RWPE2 (cell line): ENCODE measurements at places on chromosomes 16 and 17.
A peak's percentile ranks its signal among the peaks of the same experiment; 100 is the strongest.

DNA sequence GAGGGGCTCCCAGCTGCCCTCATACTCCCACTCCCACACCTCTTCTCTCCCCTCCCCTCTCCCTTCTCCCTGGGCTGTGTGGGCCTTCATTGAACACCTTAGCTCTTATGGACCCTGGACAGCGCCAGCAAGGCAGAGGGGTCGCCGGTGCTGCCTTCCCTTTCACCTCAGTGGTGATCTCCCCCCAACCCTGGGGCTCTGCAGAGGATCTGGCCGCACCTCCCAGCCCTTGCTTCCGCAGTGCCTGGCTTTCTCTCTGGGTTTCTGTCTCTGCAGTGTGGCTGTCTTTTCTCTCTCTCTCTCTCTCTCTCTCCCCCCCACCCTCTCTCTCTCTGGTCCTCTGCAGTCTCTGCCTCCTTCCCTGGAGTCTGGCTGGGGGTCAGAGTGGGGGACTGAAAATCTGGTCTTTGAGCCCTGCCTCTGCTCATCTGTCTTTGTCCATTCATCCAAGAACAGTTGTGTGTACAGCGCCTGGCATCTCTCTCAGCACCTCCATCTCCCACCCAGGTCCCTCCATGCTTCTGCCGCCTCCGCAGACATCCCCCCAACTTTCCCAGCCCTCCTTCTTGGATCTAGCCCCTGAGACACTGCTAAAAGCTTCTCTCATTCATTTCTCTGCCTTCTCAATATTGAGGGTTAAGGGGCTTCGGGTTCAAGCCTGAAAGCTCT, 1.1 kb downstream of the SEZ6L2 start:
- no peak for DNase-seq

GRCh38 chr16:76108460-76108859, 168.7 kb upstream of the CNTNAP4 start:
- no peak for DNase-seq

GRCh38 chr17:17713839-17714238, 32.6 kb downstream of the RAI1 start:
- no peak for DNase-seq

DNA sequence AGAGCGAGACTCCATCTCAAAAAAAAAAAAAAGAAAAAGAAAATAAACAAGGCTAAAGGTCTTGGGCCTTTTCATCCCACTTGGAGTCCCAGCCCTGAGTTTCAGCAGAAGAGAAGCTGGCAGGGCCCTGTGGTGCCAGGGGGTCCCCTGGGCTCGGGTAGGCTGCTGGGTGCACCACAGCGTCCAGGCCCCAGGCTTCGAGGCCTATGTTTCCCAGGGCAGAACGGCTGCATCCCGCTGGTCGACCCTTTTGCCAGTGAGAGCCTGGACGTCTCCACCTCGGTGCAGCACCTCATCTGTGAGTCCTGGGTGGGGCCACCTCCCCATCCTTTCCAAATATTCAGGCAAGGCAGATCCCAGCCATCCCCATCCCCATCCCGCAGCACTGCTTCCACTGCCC, 2.2 kb downstream of the TMEM235 start:
- DNase-seq: no peak

DNA sequence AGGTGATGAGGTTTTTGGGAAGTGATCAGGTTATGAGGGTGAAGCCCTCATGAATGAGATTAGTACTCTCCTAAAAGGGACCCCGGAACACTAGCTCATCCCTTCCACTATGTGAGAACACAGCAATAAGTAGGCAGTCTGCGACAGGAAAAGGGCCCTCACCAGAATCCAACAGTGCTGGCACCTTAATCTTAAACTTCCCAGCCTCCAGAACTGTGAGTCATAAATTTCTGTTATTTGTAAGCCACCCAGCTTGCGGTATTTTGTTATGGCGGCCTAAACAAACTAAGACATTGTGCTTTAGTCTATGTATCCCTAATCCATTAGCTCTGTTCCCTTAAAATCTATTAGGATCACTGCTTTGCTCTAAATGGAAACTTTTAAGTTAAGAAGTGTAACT, 8.5 kb downstream of the SLFN12 start:
- no peak for DNase-seq

GRCh38 chr17:70049801-70050591, 25.0 kb upstream of the KCNJ16 start:
- no peak for DNase-seq

DNA sequence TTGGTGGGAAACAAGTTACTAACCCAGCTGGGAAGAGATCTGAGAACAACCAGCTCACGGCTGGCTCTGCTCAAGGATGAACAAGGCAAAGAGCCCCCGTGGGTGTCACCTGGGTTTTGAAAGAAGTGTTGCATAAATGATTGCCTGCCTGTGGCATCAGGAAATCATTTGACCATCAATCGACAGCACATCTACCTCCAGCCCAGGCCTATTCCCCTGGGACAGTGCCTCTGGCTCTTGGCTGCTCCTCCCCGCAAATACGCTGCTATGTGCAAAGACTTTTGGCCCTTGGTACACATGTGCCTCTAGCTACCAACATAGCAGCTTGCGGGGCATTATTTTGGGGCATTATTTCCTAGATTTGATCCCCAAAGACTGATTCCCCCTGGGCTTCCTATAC, 39.4 kb upstream of the SMPD3 start:
- DNase-seq: no peak

GRCh38 chr16:879461-879861, 78.9 kb upstream of the GNG13 start:
- DNase-seq: peak; percentile 73

GRCh38 chr17:60565233-60565632, 34.8 kb upstream of the PPM1D start:
- DNase-seq: no peak

DNA sequence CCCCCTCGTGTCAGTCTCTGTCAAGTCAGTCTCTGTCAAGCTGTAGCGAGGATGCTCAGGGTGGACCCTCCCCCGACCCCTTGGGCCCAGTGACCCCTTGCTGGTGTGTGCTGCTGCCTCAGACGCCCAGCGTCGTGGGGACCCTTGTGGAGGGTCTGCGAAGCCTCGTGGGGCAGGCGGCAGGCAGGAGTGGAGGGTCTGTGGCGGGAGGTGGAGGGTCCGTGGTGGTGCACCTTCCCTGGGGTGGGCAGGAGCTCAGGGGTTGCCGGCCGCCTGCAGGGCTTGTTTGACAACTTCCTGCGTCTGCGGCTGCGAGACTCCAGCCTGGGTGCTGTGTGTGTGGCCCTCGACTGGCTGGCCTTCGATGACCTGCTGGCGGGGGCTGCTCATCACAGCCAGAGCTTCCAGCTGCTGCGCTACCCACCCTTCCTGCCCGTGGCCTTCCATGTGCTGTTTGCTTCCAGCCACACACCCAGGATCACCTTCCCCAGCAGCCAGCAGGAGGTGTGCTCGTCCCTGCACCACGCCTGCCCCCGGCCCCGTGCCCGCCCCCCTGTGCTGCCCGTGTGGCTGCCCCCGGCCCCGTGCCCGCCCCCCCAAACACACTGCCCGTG, 5.6 kb downstream of the GNG13 start:
- no peak for DNase-seq

- no peak for DNase-seq
These were observed 164.7 kb downstream of the CNTNAP4 start for GRCh38 chr16:76441876-76442275.

GRCh38 chr17:74953134-74953687, 17.5 kb downstream of the OTOP3 start:
- DNase-seq: no peak

GRCh38 chr16:817001-817906, 16.7 kb upstream of the GNG13 start:
- no peak for DNase-seq

DNA sequence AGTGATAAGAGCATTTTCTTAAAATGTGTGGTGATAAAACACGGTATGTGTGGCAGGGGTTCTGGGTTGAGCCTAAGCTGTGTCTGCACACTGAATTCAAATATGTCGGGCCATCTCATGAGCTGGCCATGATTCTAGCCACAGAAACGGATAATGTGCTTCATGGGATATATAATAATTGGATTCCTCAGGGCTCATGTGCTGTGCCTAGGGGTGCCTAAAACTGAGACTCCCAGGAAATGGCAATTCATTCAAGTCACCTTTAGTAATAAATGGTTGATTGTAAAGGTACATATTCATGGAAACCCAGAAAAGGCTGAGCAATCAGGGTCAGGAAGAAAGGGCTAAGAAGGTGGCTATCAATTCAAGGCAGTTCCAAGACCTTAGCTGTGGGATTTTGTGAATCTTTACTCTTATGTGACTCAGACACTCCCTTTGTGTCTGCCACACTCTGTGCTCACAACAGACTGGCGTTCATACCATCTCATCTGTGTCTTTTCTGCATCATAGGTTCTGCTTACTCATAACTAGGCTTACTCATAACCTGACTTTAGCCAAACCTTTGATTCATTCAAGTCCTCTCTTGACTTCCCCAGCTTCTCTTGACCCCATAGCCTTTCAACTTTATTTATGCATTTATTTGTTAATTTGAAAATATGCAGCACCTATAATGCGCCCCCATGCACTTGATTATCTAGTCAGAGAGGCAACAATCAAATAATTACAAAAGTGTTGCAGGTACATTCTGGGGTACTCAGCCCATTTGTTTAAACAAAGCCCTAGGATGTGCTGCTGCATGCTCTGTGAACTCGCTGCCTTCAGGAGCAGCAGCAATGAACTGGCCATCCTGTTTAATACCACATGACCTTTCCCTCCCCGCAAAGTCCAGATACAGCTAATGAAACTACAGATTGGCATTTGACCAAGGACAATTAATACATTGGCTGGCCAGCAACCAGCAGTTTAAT, 28.4 kb upstream of the MED13 start:
- peak; percentile 64 for DNase-seq

DNA sequence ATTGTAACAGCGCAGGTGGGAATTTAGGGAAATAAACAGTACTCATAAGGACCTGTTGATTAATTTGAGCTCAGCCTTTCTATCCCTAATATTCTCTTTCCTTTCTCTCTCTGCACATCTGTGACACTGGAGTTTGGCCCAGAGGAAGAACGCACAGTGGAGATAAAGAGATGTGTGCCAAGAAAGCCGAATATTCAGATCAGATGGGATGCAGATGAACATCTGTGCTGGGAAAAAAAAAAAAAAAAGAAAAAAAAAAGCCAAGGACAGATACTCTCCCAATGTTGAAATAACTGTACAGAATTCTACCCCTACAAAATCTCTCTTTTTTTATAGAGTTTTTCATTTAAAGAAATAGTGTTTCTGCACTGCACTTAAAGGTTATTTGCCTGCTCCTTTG, 485.4 kb downstream of the KCNJ2 start:
- no peak for DNase-seq

DNA sequence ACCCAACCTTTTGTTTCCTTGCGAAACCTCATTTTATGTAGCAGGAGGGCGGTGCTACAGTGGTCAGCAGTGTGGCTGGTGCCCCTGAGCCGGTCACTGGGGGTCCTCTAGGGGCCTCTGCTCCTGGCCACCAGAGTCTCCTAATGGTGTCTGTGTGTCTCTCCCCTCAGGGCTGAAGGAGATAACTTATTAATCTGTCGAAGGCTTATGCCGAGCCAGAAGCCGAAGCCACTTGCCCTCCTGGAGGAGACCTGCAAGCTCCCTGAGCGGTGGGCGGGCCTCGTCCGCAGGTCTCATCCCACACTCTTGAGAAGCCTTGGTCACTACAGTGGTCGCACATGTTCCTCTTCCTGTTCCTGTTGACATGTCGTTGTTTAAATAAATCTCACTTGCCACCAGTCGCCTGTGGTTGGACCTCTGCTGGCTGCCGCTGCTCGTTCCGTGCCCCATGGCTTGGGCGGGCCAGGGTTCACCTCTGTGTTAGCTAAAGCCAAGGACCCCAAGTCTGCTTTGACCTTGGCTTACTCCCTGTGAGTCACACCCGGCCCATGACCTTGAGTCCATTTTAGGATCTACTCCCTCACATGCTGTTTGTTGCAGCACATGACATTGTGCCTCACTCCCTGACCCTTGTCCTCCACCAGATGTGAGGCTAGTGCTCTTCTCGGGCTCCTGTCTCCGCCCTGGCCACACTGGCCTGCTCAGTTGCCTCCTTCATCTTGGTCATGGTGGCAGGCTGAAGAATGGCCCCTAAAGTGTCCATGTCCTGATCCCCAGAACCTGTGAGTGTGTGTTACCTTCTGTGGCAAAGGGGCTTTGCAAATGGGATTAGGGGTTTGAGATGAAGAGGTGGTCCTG, 38.7 kb upstream of the AQP8 start:
- no peak for DNase-seq

DNA sequence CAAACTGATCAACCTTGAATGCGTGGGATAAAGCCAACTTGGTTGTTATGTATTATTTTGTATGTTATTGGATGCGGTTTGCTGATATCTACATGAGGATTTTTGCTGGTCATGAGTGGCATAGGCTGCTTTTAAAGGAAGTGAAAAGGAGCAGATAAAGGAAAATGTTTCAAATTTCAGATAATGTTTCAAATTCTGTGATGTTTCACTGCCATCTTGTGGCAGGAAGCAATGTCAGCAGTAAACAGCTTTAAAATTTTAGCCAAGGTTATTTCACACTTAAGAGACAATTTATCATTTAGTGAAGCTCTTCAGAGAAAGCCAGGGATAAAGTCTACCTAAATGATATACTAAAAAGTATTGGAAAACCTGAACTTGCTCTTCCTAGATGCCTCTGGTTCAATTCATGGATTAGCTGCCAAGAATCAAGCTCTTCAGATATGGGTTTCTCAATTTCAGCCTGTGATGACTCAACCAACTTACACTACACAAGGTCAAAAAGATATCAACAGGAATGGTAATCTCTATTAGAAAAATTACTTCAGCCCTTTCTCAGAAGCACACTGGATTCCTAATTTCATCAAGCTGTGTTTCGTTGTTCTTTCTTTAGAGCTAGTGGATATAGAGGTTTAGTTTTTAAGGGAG, 136.0 kb upstream of the C17orf78 start:
- no peak for DNase-seq

DNA sequence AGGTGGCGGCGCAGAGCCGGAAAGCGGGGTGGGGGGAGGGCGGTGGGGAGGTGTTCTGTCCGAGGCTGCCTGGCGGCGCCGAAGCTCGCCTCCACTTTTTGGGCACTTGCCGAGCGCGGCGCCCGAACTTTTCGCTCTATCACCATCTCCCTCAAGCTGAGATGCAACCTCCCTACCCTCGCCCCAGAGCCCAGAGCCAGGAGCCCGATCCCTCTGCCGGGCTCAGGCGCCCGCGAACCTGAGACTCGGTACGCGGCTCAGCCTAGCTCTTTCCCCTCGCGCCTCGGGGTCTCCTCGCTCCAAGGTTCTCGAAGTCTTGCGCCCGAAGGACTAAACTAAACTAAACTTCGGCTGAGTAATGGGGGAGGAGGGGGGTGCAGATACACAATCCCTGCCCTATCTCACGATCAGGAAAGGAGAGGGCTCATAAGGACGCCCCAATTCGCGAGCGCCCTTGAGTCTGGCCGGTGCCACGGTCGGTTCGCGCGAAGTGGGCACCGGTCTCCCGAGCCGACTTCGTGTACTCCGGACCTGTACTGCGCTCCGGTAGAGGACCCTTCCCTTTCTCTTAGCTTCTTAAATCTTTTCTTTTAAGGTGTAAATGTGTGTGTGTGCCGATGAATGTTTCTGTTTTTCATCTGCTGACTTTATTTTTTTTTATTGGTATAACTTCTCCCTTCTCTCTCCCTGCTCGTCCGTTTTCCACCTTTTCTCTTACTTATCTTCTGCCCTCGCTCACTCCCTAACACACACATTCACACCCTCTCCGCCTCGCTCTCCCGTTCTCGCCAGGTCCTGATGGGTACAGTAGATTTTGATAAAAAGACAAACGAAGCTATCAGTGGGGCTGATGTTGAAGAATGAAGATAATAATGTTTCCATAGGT, 1.9 kb upstream of the SALL1 start:
- no peak for DNase-seq
